ENCODE measurements at places on chromosomes 7 and 10. TPM values are rescaled to one million over a fixed set of nuclear protein-coding genes. Genes with fewer than 3 reads are reported as not detected.

DNA sequence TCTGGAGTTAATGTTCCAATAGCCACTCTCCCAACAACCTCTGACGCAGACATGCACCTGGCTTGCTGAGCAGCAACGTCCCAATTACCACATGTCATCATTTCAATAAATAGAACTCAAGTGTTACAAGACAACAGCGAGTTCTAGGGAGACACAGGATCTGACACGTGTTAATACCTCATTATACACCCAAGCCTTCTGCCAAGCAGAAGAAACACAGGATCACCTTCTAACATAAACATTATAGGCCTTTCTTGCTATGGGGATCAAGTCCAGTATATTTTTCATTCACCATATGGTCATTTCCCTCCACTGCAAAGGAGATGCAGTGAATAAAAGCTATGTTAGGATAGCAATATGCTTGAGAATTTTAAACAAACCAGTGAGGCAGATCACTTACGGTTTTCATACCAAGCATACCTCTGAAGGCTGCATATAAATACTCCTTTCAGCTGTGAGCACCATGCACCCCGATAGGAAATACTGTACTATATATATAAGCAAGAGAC is 74.2 kb downstream of the JAZF1 start:
- DNase-seq = no peak

GRCh38 chr10:129933456-129934092 is 30.5 kb downstream of the EBF3 start:
- no peak for DNase-seq

DNA sequence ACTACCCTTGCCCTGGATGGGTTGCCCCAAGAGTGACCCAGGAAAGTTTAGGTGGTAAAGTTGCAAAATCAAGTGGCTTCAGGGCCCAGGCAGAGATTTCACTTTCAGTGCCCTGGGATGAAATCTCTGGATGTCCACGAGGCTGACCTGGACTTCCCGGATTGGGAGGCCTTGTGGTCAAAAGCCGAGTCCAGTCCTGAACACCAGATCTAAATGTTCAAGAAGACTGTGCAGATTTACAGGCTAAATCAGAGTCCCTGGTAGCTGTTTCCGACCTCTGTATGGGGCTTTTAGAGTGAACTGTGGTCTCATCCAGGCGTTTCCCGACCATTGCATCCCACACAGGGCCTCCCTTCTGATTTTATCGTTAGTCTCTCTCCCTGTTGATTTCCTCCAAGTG is 95.3 kb downstream of the WDR11 start:
- no peak for DNase-seq

DNA sequence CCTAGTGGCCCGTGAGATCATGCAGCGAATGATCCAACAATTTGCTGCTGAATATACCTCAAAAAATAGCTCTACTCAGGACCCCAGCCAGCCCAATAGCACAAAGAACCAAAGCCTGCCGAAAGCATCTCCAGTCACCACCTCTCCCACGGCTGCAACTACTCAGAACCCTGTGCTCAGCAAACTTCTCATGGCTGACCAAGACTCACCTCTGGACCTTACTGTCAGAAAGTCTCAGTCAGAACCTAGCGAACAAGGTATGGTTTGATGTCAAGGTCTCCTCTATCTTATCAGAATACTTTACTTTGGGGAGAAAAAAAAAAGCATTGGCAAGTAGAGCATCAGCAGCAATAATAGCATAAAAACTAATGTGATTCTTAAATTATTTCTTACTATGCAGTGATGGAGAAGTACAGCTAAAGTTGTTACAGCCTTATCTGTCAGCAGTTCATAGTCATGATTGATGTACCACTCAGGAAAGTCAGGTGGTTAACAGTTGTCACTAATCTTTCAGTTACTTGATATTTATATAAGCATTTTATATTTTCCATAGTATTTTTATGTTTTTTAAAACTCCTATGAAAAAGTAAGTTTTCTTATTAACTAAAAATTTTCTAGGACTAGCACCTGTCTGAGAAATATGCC is 117.1 kb downstream of the LCOR start:
- no peak for DNase-seq

DNA sequence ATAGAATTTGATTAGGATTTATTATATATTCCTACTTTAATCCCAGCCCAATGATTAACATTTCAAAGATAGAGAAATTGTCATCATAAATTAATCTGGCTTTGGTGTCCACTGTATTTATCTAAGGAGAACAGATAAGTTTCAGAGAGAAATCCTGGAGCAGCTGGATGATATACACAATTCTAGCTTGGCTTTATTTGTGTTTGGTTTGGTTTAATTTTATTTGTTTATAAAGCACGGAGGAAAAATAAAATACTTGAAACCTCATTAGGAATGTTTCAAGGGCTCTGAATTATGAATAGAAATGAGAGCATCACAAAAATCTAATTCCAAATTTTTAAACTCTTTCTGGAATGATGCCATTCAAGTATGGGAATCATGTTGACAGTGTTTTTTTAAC is 42.1 kb downstream of the SEMA3D start:
- DNase-seq = no peak

DNA sequence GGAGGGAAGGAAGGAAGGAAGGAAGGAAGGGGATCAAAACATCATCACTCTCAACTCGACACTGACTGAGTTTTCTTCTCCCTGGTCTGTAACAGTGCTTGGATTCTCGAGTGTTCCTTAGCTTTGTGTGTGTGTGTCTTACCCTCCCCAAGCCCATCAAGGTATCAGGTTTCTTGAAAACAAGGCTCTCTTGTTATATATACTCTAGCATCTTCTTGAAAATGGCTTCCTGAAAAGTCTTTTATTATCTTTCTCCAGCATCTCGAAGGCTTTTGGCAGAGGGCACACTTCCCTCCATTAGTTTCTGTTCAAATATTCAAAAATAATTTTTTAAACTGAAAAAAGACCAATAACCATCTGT is 13.4 kb downstream of the SERPINE1 start:
- DNase-seq = no peak

The SPDYE11 gene
- not detected for total RNA-seq

The CAMK2G gene
- 42.7 TPM for total RNA-seq
